ENCODE measurements at places on chromosomes 5 and 9. TPM values are rescaled to one million over a fixed set of nuclear protein-coding genes. Genes with fewer than 3 reads are reported as not detected.

DNA sequence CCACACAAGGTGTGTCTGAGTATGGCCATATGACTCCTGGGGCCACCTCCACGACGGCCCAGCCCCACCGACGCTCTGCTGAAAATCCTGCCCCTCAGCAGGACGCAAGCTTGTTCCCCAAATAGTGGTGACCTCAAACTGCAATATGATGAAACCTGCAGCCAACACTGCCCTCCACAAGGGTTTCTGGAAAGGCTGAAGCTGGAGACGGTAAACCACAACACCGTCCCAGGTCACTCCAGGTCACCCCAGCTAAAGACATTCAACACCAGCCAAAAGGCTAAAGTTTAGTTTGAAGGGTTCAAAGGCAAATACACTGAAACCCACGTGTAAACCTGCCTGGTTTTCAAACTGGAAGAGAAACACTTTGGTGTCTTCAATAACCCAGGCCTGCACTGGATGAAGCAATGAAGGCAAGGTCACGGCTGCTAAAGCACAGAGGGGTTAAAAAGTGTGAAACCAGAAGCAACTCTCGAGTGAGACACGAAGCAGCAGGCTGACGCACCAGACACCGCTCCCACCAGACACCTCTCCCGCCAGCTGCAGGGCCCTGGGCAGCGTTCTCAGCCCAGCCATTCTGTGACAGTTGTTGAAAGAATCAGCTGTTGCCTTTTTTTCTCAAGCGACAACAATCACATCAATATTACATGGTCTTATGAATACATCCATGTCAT, 1.8 kb upstream of the LHX3 start:
- DNase-seq: no peak

GRCh38 chr5:113320273-113320780, 114.5 kb downstream of the TSSK1B start:
- DNase-seq: no peak

DNA sequence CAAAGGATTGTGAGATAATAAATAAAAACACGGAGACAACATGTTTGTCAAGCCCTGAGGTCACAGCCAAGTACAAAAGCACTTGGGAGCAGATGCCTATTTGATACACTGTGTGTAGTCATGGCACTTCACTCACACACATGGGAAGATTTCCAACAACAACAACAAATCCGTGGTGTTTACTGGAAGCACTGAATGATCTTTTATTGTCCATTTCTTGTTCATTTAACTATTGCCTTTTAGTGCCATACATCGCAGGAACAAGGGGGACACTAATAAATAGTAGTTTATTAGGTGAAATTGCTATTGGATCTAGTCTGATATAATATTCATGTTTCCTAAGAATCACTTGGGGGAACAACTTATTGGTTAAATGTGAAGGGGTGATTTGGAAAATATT, 20.4 kb upstream of the GDNF start:
- no peak for DNase-seq

DNA sequence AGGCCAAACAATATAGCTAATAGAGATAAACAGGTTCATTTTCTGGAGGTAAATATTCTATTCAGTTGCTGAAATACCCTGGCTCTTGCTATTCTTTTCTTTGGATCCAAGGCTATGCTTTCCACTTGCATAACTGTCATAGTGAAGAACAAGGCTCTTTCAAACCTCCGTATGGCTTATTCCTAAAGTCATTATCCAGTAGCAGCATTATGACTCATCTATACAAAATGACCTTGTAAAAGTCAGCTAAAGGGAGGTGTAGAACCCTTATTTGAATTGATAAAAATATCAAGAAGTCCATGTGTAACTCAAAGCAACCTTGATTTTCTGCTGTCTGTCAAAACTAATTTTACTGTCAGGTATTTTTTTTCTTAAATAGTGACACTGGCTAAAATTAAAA, 447.8 kb downstream of the PLK2 start:
- no peak for DNase-seq

GRCh38 chr9:20419533-20419932, 202.8 kb downstream of the MLLT3 start:
- DNase-seq: no peak

GRCh38 chr9:6417186-6417585, 4.2 kb downstream of the UHRF2 start:
- no peak for DNase-seq

- DNase-seq: no peak
Measured at GRCh38 chr9:82080265-82080664, 91.7 kb downstream of the SPATA31D1 start.

- no peak for DNase-seq
Measured at GRCh38 chr5:40988746-40989510, 79.6 kb downstream of the C7 start.

DNA sequence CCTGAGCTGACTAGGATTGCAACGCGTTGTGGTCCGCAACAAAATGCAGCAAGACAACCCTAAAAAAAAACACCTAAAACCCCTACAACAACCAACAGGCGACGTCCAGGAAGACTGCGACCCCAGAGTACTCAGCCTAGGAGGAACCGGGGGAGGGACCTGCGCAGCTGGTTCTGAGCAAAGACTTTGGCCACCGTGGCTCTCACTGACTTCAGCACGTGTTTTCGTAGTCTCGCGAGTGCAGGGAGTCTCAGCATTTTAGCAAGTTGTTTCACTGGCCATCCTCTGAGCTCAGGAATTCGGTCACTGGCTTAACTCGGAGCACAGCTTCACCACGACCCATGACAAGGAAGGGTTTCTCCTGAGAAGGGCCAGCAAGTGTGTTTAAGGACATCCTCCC, 8.6 kb upstream of the ZDHHC11 start:
- DNase-seq: no peak

Gene LECT2
- total RNA-seq: not detected

Gene FANCC
- total RNA-seq: 11.3 TPM

Gene PCAT7
- total RNA-seq: not detected
